Sigmoid colon (tissue), 7 donors: ENCODE measurements at places on chromosomes 4 and X. TPM values are rescaled to one million over a fixed set of nuclear protein-coding genes. Genes with fewer than 3 reads are reported as not detected.
A peak's percentile ranks its signal among the peaks of the same experiment; 100 is the strongest.

GRCh38 chr4:24922416-24922815 is 9.6 kb upstream of the CCDC149 start:
- DNase-seq, result no peak

Gene GPRIN3
- polyA plus RNA-seq, result 1.6 TPM

DNA sequence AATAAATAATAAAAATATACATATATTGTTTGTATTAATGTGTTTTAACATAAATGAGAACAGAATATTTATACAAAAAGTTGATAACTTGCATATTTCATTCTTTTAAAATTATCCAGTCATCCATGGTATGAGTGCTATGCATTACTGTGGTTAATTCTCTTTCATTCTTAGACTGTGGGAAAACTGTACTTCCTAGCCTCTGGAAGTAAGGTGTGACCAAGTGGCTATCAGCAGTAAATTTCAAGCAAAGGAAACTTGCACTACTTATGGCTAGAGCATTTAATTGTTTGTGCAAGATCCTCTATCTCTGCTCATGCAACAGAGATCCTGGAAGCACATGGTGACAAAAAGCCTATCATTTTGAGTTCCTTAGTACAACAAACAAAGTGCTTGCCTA is 1054.5 kb upstream of the PABPC4L start:
- DNase-seq, result no peak

Gene FTSJ1
- polyA plus RNA-seq, result 15.6 TPM

Gene RRAGB
- 9.7 TPM for polyA plus RNA-seq

Gene CDKL2
- polyA plus RNA-seq, result not detected

- no peak for DNase-seq
Measured at GRCh38 chr4:79625361-79625760, 217.3 kb upstream of the GK2 start.

Gene FAAH2
- polyA plus RNA-seq, result 3.6 TPM

DNA sequence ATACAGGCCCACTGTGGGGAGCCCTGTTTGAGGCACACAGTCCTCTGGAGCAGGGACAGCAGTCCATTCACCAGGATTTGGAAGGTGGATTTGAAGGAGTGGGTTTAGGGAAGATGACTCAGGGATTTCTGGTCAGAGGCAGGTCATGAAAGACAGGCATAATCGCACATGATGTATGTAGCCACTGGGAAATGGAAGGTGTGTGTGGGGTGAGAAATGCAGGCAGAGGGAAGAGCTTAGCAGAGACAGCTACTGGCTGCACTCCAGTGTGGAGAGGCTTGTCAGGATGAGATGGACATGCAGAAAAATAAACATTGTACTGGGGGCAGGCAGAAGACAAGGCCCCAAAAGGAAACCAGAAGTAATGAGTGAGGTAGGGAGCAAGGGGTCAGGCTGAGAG is 85.2 kb upstream of the STS start:
- no peak for DNase-seq

GRCh38 chr4:142104041-142104440 is 467.7 kb downstream of the IL15 start:
- no peak for DNase-seq

Gene ADGRG4
- not detected for polyA plus RNA-seq

GRCh38 chr4:140296335-140297220 is 76.9 kb upstream of the SCOC start:
- DNase-seq, result peak; percentile 91

Gene CSAG3
- polyA plus RNA-seq, result not detected

GRCh38 chr4:5045097-5045496 is 6.2 kb upstream of the STK32B start:
- no peak for DNase-seq

GRCh38 chr4:53908661-53909078 is 155.7 kb downstream of the CHIC2 start:
- peak; percentile 72 for DNase-seq

DNA sequence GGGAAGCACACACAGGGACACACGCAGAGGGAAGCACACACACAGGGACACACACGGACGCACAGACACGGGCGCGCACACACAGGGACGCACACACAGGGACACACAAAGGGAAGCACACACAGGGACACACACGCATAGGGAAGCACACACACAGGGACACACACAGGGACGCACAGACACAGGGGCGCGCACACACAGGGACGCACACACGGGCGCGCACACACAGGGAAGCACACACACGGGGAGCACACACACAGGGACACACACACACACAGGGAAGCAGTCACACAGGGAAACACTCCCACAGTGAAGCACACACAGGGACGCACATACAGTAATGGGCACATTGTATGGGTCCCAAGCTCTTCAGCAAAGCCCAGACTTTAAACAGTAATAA is 685.3 kb downstream of the TRIML1 start:
- no peak for DNase-seq

Gene CFAP47
- polyA plus RNA-seq, result not detected

Gene ZNF630
- polyA plus RNA-seq, result 2.3 TPM

GRCh38 chr4:152938237-152938947 is 2.3 kb downstream of the FHDC1 start:
- DNase-seq, result no peak
